ENCODE measurements at places on chromosomes 13 and 19. TPM values are rescaled to one million over a fixed set of nuclear protein-coding genes. Genes with fewer than 3 reads are reported as not detected.

TYK2 gene
- 454 TPM for total RNA-seq

IGLON5 gene
- not detected for total RNA-seq

ZNF575 gene
- total RNA-seq: 1.9 TPM

EXOC3L2 gene
- total RNA-seq: 0.23 TPM

DHDH gene
- total RNA-seq: not detected

CYP4F2 gene
- 0.75 TPM for total RNA-seq

ARRDC5 gene
- total RNA-seq: 8.8 TPM

TMEM59L gene
- total RNA-seq: not detected

POLRMT gene
- 57.6 TPM for total RNA-seq

TMPRSS9 gene
- total RNA-seq: not detected

ZGLP1 gene
- 2.2 TPM for total RNA-seq

FFAR2 gene
- total RNA-seq: 0.70 TPM

GPR18 gene
- total RNA-seq: 11.4 TPM

FSD1 gene
- 18.2 TPM for total RNA-seq

RNF17 gene
- total RNA-seq: not detected

NCAN gene
- not detected for total RNA-seq

PCDH17 gene
- not detected for total RNA-seq

ZNF543 gene
- total RNA-seq: 4.7 TPM

SPACA6 gene
- 3.7 TPM for total RNA-seq

CCDC159 gene
- 94.9 TPM for total RNA-seq

CGB1 gene
- total RNA-seq: not detected

GRK1 gene
- not detected for total RNA-seq

LRRC4B gene
- total RNA-seq: not detected

COL5A3 gene
- 0.63 TPM for total RNA-seq

ZSCAN4 gene
- total RNA-seq: not detected

DAPK3 gene
- total RNA-seq: 66.4 TPM

PSG3 gene
- not detected for total RNA-seq

ZNF585A gene
- 9.9 TPM for total RNA-seq

ATP7B gene
- total RNA-seq: 0.58 TPM

SIAH3 gene
- total RNA-seq: not detected

GPALPP1 gene
- total RNA-seq: 36.0 TPM

HS6ST3 gene
- total RNA-seq: not detected

PCDH20 gene
- not detected for total RNA-seq

ATP4B gene
- not detected for total RNA-seq

Data from natural killer cell (primary cell).